ENCODE measurements at places on chromosomes 6 and 20.

DNA sequence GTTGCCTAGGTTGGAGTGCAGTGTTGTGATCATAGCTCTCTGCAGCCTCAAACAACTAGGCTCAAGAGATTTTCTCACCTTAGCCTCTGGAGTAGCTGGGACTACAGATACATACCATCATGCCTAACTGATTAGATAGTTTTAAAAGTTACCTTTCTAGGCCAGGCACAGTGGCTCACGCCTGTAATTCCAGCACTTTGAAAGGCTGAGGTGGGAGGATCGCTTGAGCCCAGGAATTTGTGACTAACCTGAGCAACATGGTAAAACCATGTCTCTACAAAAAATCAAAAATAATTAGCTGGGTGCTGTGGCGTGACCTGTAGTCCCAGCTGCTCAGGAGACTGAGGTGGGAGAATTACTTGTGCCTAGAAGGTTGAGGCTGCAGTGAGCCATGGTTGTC lies 41.2 kb downstream of the SLC17A5 start:
- no peak for DNase-seq

- DNase-seq: no peak
Measured at GRCh38 chr6:68506911-68507310, 128.2 kb upstream of the ADGRB3 start.

DNA sequence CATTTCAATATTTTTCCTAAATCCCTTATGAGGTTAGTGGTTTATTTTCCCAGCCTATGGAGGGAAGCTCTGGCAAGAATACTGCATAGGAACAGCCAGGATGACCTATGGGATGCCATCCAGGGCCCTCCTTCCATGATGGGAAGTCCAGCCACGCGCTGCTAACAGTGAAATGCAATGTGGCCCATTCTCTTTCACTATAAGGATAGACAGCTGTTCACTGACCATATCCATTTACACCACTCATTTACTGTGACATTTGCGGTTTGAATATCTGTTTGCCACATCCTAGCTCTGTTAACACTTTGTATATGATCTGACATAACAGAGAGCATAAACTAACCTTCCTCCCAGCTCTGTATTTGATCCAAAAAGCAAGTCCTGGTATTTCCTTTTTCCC lies 471.7 kb downstream of the CBLN4 start:
- DNase-seq: no peak

DNA sequence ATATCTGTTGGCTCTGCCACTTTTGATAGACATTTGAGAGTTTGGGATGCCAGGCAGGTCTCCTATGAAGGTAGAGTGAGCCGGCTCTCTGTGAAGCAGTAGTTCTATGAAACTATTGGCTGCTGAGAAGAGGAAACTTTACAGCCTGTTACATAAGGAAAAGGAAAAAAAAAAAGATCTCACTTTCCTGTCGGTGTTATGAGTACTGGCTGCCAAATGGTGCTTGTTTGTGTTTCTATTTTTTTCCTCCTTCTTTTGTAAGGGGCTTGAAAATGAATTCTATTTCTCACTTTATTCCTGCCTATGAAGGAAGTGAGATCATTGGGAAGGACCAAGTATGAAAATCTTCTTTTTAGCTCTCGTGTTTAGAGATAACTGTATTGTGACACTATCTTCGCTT lies 73.1 kb upstream of the CLDN20 start:
- DNase-seq: no peak

DNA sequence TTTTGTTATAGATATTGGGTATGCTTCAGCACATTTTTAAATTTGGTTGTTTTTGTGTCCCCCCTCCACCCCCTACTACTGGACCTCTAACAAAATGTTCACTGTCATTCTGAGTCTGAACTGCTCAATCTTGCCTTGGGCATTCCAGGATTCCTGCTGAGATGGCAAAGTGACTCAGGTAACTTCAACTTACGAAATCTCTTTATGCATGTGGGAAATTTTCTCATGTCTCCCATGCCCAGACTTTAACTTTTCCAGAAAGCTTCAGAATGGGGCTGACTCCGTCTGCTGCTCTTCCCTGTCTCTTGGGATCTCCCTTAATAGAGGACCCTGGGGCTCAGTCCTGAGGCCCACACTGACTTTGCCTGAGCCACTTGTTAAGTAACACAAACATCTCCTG lies 14.0 kb downstream of the CYP39A1 start:
- DNase-seq: no peak

- DNase-seq: no peak
Measured at GRCh38 chr6:143823548-143823947, 19.6 kb upstream of the LTV1 start.

GRCh38 chr20:38350879-38351775 lies 4.8 kb downstream of the LBP start:
- DNase-seq: no peak

DNA sequence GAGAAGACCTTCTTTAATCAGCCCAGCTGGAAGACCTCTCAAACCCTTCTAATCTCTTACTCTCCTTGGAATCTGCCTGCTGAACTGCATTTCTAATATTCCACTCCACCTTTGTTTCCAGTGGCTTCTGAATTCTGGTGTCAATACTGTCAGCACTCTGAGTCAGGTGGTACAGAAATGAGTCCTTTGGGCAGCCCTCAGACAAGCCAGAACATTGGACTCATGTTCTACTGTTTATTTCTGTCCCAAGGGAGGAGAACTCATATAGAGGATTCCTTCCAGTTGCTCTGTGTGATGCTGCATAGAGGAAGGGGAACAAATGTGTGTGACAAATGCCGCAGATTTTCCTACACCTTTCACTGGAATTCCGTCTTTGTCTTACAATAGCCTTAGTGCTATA lies 114.8 kb downstream of the PHF3 start:
- no peak for DNase-seq

GRCh38 chr6:743320-744096 lies 50.6 kb upstream of the EXOC2 start:
- DNase-seq: no peak

- DNase-seq: no peak
Measured at GRCh38 chr6:101513181-101513580, 119.7 kb downstream of the GRIK2 start.

DNA sequence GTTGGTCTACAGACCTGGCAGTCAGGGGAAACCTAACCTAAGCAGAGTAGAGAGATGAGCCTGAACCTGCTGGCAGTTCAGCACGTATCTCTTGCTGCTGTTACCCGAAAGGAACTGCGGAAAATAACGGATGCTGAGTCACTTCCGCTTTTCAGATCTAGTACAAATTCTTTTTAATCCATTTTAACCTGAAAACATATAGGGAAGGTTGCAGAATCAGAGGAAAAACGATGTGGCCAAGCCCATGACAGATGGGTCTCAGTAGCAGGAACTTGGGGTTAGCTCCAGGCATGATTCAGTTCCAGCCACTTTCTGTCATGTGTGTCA lies 351.9 kb upstream of the PRND start:
- DNase-seq: no peak

DNA sequence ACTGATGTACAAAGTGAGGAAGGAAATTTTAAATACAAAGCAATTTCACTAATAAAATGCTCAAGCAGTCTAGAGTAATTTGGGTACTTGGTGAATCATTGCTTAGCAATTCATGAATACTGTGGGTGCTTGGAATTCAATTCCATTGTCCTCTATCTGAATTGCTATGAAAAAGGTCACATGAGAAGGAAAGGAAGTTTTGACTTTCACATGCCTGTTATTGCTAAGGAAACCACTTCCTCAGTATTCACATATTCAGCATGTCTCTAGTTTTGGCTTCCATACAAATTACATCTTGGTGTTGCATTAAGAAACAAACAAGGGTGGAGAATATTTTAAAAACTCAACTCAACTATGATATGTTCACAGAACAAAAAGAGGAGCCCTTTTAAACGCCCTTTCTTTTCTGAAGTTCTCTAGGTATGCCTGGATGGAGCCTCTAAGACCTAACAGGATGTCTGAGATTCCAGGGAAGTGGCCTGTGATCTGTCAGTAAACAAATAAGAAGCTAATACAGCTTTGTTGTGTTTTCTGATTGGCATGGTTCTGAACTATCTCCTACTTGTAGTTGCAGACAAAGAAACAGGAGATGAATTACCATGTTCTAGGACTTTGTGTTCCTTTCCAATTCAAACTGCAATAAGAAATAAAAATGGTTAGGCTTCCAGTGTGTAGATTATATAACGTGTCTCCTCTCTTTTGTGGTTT lies 190.4 kb downstream of the OGFRL1 start:
- DNase-seq: no peak

DNA sequence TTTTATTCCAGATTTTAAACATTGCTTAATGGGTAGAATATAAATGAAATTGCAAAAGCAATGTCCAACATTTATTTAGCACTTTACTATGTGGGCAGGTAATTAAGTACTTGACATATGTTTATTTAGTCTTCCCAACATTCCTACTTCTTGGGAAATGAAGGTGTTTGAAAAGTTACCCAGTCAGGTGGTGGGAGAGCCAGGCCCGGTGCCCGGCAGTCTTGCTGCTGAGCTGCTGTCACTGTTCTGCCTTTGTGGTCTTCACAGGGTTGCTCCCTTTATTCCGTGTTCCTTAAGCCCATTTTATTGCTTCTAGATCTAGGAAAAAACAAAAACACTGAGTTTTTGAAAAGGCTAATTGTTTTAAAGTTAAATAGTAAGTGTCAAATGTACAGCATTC lies 42.6 kb upstream of the TULP4 start:
- no peak for DNase-seq

- peak; percentile 10 for DNase-seq
Measured at GRCh38 chr6:142746524-142746923, 198.5 kb downstream of the HIVEP2 start.

- DNase-seq: no peak
Measured at GRCh38 chr6:32920715-32921114, 20.1 kb downstream of the HLA-DMB start.

DNA sequence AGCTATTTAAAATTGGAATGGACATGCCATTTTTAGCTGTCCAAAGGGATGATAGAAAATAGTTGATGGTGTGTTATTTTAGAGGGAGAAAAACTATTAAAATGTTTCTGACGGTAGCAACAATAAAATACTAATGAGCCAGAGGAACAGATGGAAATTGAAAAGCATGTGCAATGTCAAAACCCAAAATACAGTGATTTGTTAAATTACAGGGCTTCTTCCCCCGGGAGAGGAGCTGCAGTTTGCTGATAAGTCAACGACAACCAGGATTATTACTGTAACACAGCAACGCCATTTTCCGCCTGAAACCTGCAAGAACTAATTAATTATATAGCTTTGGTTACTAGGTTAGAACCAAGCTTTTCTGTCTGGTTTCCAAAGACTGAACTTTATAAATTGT lies 179.6 kb upstream of the SPTLC3 start:
- DNase-seq: no peak

DNA sequence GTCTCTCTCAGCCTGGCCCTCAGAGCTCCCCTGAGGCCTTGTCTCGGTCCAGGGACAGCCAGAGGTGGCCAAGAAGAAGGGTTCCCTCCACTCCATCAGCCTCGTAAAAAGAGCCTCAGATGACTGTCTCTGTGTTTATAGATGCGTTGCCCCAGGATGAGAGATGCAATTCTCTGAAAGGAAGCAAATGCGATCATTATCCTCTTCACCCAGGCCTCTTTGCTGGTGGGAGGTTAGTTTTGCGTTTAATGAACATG lies 90.4 kb downstream of the YTHDF1 start:
- DNase-seq: no peak

GRCh38 chr6:102571236-102571908 lies 1177.9 kb downstream of the GRIK2 start:
- peak; percentile 33 for DNase-seq

DNA sequence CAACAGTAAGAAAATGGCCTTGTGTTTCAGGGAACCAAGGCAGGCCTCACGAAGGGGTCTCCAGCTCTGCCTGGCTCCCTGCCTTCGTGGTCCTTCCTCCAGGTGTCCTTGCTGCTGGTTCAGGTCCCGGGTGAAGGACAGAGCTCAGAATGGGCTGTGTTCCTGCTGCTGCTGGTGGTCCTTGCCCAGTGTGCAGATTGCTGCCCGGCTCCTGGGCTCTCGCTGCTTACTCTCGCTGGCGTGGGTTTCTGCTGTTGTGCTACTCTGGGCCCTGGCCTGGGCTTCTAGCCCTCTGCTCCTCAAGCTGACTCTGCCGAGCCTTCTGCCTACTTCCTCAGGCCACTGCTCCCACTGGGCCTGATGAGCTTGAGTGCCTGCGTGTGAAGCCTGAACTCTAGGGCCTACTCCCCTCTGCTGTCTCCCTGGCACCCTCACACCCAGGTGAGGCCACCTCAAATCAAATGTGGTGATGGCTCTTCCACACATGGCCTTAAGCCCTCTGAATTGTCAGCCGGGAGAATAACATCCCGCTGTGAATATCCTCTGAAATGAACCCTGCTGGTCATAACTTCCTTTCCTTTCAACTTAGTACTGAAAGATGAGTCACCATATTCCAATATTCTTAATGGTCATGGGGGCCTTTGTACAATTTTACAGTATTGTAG lies 171.6 kb downstream of the FOXC1 start:
- no peak for DNase-seq

DNA sequence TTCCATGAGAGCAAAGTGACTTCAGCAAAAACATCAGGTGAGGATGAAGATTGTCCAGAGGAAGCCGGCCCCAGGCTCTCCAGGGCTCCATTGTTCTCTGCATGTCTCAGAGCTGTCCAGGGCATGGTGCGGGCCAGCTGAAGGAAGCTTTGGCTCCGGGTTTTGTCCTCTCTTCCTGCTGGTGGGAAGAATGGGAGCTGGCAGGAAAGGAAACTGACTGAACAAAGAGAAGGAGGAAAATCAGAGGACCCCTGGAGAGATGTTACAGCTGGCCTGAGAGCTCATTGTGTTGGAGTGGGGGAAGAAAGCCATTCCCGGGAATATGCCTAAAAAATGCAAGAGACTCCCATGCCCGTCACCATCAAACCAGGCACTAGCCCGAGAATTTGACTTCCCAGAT lies 27.1 kb downstream of the PRND start:
- DNase-seq: no peak

DNA sequence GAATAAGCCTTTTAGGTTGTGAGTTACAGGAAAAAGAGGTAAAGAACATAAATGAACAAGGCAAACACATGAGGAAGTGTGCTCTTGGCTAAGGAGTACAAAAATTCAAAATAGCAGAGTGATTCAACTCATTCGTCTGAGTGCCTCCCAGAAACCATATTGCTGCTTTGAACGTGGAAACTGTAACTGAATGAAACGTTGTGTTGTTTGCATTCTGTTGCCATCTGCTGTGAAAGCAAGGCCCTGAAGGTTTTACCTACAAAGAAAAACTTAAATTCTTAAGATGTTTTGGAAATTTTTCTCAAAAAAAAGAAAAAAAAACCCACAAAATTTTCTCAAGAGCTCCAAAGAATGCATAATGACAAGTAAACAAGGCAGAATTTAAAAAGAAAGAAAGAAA lies 375.4 kb upstream of the HS3ST5 start:
- DNase-seq: no peak

- DNase-seq: no peak
Measured at GRCh38 chr6:7311917-7312615, 933 bp downstream of the SSR1 start.
